ENCODE measurements at places on chromosomes 2 and 18.

DNA sequence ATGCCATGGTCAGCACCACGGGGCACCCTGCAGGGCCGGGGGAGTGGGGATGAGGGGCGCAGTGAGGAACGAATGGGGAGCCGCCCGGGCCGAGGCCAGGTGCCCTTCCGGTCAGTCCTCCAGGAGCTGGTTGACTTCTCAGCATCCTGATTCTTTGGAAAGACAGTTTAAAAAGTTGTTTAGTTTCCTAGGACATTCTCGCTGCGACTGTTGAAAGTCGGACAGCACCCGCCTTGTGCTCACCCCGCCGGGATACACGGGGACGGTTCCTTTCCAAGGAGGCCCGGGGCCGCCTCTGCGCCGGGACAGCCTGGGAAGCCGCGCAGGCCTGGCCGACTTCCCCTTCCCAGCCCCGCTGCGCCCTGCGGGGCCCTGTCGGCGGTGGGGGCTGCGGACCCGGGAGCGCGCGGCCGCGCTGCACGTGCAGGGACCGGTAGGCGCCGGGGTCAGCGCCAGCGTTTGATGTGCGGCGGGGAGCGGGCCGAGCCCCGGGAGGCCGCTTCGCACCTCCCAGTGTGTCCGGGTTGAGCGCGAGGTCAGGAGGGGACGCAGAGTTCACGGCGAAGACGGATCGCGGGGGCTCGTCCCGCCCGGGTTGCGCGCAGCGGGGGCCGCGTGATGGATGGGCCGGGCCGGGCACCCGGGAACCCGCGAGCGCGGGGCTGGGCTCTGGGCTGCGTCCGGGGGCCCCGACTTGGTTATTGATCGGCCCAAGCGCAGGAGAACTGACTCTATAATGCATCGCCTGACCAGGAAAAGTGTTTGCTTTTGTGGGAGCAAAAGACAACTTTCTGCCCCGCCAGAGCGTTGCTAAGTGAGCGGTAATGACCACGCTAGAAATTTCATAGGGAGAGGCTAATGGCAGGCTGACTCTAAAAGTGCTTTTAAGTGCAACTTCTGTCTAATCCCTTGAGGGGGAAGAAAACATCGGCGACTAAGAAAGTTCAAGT lies 28.0 kb upstream of the SMIM21 start:
- no peak for DNase-seq

DNA sequence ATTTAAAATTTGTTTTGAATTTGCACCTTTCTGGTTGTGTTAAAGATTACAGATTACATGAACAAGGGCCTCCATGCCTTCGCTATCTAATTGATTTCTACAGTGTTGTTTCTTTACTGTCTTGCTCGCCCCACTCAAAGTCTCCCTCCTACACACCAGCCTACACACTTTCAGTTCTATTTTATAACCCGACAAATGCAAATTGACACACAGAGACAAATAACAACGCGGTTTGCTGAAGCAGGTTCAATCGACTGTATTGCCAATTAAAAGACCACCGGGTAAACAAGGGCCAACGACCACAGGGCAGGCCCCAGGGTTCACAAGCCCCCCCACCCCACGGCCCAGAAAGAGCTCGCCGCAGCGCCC lies 869 bp downstream of the STARD7 start:
- no peak for DNase-seq

DNA sequence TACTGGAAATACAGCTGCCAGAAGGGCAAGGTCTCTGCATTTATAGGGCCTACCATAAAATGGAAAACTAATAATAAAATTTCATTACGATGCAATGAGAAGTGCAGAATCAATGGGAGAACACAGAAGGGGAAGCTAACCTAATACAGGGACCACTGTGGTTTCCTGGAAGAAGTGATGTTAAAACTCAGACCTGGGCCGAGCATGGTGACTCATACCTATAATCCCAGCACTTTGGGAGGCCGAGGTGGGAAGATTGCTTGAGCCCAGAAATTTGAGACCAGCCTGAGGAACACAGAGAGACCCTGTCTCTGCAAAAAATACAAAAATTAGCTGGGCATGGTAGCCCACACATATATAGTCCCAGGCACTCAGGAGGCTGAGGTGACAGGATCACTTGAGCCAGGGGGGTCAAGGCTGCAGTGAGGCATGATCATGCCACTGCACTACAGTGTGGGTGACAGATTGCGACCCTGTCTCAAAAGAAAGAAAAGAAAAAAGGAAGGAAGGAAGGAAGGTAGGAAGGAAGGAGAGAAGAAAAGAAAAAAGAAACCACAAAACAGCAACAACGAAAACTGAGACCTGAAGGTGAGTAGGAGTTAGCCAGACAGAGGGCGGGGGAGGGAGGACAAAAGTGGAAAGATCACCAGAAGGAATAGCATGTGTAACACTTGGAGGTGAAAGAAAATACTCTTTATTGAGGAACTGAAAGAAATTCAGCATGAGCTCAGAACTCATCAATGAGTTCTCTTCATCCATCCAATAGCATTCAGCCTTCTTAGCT lies 58.3 kb upstream of the DTNA start:
- DNase-seq, result no peak

DNA sequence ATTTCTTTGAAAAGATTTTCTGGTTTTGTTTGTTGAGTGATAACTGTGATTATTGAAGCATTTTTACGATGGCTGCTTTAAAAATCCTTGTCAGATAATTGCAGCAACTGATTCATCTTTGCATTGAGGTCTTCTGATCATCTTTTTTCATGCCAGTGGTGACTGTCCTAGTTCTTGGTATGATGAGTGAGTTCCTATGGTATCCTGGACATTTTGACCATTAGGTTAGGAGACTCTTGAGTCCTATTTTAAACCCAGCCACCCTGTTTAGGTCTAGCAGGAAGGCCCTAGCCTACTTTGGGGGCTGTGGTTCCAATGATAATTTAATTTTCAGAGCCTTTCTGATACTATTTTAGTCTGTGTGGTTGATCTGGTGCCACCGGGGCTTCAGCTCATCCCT lies 72.7 kb upstream of the REV1 start:
- no peak for DNase-seq

DNA sequence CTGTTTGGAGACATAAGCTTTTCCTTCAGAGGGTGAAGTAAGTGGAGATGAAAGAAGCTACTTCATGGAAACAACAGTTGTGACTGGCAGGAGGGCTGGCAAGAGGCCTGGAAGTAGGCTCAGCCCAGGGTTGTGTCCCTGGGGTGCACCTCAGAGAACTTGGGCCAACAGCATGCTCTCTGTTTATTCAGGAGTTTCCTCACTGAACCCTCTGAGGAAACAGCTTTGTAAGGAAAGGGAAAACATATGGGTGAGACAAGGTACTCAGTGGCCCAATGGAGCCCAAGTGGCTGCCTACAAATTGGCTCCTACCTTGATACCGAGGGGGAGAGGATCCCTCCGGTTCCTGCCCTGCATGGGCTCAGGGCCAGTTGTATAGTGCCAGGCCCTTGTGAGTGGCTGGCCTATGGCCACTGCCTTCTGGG lies 115.5 kb upstream of the ITGA6 start:
- no peak for DNase-seq

DNA sequence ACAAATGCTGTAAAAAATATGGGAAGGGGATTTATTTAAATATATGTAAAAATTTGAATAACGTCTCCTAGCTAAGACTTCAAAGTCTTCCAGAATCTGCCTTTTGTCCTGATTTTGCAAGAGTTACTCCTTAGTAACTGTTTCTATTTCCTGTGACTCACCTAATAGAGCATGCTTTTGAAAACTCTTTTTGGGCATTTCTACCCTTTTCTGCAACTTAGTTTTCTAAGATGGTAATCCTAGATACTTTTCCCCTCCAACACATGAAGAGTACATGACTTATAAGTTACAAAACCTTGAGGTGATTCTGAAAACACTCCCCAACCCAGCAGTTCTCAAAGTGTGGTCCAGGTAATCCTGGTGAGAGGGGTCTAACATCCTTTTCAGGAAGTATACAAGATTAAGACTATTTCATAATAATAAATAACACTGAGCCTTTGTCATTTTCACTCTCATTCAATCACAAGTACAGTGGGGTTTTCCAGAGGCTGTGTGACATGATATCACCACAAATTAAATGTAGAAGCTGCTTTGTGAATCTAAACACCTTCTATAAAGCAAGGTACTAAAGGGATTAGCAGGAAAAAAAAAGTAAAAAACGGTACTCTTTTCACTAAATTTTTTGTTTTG lies 31.9 kb downstream of the PPP4R3B start:
- DNase-seq, result no peak

Data from NK-92 treated with Interleukin-12 subunit alpha and Interleukin-12 subunit beta, amount 100 ng/mL, for 24 hours (cell line).